ENCODE measurements at places on chromosomes 12 and 14. TPM values are rescaled to one million over a fixed set of nuclear protein-coding genes. Genes with fewer than 3 reads are reported as not detected.

DNA sequence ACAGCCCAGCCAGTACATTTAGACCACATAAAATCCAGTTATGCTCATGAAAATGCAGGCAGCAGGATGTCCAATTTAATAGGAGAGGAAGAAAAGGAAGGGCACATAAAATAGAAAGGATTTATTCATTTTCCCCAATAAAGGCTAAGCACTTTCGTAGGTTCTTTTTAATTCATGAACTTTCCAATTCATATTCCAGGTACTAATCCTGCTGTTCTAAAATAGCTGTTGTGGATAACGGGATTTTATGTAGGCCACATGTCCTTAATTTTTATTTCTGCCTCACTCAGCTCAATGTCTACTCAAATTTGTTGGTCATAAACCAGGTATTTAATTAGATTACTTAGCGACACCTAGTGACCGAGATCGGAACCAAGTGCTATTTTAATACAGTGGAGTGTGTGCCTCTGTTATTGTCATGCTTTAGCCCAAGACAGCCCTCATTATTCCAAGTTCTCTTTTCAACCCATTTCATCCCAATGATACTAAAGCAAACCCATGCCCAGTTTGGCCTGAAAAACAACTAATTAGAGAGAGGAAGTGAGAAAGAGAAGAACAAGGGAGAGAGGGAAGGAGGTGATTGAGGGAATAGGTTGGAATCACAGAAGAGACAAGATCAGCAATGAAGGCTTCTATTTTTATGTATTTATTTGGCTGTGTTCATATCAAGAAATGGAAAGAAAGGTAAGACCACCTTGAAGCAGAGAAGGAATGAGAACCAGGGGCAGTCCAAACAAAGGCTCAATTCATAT, 45.9 kb upstream of the IFNG-AS1 start:
- DNase-seq, result peak; percentile 65

DNA sequence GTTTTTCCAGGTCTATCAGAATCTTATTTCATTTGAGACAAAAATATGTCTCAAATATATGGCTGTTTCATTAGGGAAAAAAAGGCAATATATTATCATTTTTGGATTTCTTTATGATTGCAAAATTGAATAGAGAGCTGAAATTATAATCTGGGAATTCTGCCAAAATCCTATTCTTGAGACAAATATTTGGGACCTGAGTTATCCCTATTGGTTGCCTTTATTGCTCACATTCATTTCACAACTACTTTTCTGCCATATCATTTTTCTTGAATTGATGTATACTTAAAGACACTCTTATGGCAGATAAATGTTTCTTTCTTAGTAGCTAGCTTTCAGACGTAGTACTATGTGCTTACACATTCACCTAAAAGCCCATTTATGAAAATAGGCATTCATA, 241.6 kb upstream of the NOVA1 start:
- DNase-seq, result no peak

- no peak for DNase-seq
Observed at GRCh38 chr12:116497051-116497591, 62.1 kb upstream of the MAP1LC3B2 start.

- no peak for DNase-seq
Observed at GRCh38 chr12:70581208-70581607, 56.0 kb downstream of the PTPRB start.

- DNase-seq, result no peak
Observed at GRCh38 chr14:21734457-21735074, 60.9 kb upstream of the OR4E1 start.

DNA sequence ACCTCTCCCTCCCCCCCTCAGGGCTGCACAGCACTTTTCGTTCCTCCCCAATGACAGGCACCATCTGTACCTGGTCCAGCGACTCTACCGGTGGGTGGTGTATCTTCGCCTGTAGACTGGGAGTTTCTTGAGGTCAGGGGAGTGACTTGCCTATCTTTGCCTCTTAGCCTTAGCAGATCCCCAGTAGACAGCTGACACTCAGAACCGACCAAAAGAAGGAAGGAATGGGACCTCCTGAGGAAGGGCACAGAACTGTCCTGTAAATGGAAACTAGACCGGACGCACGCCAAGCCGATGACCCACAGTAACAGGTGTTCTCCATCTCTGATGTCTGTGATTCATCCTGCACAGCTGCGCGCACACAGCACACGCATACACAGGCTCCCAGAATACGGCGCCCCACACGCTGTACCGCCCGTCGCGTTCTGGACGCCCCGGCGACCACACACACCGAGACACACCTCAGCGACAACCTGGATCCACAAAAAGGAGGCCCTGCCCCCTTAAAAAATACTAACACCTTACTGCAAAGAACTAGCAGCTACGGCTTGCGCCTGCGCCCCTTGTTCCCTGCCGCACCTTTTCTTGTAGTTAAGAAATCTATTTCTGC, 673 bp upstream of the TTC9 start:
- no peak for DNase-seq

DNA sequence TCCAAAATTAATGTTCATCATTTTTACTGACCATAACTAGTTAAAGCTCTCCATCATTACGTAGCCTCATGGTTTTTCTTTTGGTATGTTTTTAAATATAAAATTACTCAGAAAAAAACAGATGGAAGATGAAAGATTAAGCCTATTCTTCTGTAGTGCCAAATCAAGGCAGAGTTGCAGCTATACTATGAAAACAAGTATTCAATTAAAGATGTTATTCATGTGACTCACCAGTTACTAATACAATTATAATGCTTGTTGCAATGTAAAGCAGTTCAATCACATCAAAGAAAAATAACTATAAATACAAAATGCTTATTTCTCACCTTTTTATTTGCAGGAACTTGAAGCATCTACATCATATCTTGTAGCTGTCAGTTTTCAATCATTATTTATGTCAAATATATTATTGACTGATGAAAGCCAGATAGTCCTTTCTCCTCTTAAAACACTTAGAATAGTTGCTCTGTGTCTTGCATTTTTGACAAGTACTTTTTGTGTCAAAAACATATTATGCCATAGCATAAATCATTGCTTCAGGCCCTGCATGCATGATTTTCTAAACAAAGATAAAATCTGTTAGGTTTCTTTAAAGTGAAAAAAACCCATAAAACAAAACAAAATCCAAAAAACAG, 36.0 kb upstream of the TRHDE start:
- no peak for DNase-seq

GRCh38 chr12:5407034-5407856, 24.7 kb upstream of the NTF3 start:
- no peak for DNase-seq

GRCh38 chr12:9634177-9634803, 26.6 kb upstream of the KLRB1 start:
- no peak for DNase-seq

DNA sequence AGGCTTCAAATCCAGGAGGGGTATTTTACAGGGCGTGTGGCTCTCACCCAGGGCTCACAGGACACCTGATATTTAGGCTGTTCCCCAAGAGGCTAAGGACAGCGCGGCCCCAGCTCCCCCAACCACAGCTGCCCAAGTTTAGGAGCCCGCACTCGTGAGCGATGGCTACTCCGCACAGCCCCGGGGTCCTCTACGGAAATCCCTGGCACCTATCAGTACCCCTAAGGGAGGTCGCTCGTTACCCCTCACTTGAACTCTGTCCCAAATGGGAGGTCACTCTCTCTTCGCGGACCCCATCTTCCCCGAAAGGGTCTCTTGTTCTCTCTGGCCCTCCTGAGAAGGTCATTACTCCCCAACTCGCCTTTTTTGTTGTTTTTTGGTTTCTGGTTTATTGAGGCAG, 708 bp upstream of the P2RX4 start:
- DNase-seq, result no peak

- DNase-seq, result no peak
Observed at GRCh38 chr12:108600702-108601007, 2.8 kb upstream of the TMEM119 start.

- DNase-seq, result no peak
Observed at GRCh38 chr12:112303799-112304198, 78.4 kb downstream of the HECTD4 start.

DNA sequence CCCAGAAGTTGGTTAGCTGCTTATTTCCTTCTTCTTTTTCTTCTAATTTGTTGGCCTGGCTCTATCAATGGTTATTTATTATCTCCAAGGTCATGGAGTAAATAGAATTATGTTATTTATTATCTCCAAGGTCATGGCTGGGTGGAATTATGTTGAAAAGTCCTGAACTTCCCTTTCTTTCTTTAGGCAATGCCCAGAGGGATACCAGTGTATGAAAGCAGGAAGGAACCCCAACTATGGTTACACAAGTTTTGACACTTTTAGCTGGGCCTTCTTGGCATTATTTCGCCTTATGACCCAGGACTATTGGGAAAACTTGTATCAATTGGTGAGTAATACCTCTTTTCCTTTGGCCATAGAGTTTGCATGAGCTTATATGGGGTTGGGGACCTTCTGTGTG, 111.6 kb downstream of the SCN8A start:
- no peak for DNase-seq

DNA sequence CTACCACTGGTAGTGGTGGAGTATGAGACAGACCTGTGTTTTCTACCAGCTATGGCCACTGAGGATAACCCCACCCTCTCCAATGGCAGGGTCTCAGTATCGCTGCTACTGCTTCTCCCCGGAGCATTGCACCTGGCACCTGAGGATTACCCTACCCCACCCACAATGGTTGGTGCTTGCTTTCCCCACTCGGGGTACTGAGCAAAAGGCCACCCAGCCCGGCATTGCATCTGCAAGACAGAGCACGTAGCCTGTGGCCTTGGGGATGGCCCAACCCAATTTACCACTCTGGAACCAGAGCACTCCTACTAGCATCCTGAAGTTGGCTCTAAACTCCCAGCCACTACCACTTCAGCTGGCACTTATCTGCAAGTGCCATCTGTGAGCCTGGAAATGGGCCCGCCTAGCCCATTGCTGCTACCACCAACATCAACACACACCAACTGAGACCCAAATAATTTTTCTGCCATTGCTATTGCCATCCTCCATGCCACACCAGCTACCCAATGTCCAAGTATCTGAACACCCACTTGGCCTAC, 145.7 kb downstream of the CNTN1 start:
- DNase-seq, result no peak

- no peak for DNase-seq
Observed at GRCh38 chr12:7073946-7074345, 13.4 kb downstream of the C1S start.

DNA sequence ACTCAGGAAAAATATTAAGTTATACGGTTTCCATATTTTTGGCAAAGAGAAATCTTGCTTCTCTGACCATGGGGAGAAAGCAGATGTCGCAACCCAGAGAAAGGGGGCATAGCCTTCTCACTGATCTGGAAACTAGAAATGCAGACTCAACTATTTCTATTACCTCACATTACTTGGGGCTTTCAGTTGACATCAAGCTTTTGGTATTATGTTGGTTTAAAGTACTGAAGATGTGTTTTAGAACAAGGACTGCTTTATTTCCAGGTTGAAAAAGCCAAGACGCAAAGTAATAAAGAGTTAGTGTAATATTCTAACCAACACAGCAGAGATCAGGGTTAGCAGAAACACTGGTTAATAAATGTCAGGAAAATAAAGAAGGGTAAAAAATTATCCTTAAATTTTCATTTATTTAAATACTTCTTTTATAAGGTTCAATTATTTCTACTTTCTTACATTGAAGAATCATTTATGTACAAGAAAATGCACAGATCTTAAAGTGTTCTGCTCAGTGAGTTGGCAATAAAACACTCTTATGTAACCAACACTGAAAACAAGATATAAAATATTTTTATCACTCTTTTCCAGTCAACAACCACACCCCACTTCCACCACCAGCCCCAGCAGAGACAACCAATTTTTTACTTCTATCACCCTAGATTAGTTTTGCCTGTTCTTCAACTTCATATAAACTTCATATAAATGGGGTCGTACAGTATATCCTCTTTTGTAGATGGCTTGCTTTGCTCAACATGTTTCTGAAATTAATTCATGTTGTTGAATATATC, 26.0 kb downstream of the DCP1B start:
- no peak for DNase-seq

DNA sequence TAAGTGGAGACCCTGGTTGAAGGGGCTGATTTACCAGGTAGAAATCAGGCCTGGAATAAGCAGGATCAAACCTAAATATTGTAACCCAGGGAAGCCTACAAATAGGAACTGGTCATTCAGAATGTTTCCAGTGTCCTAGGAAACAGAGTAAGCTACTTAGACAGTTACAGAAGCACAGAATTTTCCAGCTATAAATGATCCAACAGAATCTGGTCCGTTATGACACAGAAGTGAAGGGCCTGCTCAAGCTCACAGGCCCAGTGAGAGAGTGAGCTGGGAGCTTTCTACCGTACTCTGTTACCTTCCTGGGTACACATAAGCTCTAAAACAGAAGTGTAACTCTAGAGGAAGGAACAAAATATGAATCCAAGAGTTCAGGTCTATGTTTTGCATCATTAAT, 119.1 kb downstream of the TTC7B start:
- DNase-seq, result no peak

DNA sequence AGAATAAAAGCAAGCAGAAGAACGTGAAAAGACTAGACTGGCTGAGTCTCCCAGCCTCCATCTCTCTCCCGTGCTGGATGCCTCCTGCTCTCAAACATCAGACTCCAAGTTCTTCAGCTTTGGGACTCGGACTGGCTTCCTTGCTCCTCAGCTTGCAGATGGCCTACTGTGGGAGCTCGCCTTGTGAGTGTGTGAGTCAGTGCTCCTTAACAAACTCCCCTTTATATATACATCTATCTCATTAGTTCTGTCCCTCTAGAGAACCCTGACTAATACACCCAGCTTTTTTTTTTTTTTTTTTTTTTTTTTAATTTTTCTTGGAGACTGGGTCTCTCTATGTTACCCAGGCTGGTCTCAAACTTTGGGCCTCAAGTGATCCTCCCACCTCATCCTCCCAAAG, 46.9 kb downstream of the ACTN1 start:
- no peak for DNase-seq

GRCh38 chr12:24054416-24054815, 104.9 kb upstream of the SOX5 start:
- DNase-seq, result no peak

GRCh38 chr12:48967991-48968390, 3.5 kb downstream of the WNT10B start:
- DNase-seq, result no peak

- no peak for DNase-seq
Observed at GRCh38 chr12:46364300-46364696, 8.3 kb downstream of the SLC38A2 start.

DNA sequence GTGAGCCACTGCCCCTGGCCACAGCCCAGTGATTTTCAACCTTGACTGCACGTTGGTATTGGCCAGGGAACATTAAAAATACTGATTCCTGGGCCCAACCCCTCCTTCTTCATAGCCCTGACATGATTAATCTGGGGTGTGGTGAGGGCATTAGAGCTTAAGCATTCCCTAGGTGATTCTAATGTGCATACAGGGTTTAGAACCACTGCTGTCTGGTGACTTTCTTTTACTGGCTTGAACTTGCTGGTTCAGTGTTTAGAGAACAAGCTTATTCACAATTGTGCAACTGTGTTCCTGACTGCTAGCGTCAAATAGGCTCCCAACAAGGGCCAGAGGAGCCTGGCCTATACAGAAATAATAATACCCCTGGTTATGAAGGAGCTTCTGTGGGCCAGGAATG, 488.8 kb upstream of the CCDC196 start:
- no peak for DNase-seq

Gene CCDC175
- total RNA-seq, result not detected

Gene CCDC184
- total RNA-seq, result 0.30 TPM

Gene PLCZ1
- not detected for total RNA-seq

Gene VRK1
- 34.9 TPM for total RNA-seq

Gene PLEKHD1
- total RNA-seq, result 0.20 TPM

Gene OR4Q2
- total RNA-seq, result not detected

Gene CKB
- 75.4 TPM for total RNA-seq

Gene TRIM9
- 3.3 TPM for total RNA-seq

Gene RNU7-1
- total RNA-seq, result not detected

Gene SERPINA1
- 11.1 TPM for total RNA-seq

Gene KRT2
- 12.1 TPM for total RNA-seq

Measured in skin of body (tissue), 3 donors.